ENCODE measurements at places on chromosomes 2 and 18.

DNA sequence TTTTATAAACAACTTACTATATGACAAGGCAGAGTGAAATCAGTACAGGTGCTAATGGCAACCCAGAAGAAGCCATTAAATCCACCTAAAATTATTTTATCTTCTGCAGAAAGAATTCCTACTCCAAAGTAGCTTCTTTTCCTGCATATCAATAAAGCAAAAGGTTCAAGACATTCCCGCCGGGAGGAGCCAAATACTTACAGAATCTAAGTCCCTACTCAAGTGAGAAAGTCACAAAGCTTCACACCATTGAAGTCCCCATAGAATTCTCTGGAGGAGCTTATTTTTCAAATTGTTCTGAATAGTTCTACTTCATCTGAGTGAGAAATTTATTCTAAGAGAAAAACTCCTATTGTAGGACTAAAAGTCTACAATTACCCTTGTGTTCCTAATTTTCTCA is 233.7 kb upstream of the HNRNPA3 start:
- no peak for DNase-seq

DNA sequence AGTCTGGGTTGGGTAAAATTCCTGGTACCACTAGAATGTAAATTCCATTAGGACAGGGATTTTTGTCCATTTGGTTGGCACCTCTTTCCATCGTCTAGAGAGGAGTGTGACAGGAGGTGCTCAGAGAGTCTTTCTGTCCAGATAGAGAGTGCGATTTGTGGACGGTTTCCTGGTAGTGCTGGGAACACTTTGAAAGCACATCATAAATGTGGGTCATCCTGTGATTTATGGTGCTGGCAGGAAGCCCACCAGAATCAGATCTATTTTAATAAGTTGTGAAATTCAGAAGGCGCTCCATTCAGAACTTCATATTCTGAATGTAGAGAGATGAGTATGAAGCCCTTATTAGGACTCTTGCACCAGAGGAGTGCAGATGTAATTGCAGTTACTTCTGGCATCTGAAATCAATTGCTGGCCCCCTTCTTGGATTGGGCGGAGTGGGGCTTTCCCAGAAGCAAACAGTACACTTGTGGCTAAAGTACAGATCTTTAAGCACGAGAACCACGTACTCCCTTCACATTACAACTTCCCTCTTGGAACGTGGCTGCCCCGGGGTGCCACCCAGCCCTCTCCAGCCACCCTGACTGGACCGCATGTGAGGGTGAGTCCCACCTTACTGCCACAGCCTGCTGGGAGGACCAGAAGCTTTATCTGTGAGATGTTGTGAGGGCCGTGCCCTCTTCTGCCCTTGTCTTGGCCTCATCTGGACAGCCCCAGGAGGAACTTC is 243.2 kb downstream of the MYO3B start:
- DNase-seq = no peak

- DNase-seq = no peak
Observed at GRCh38 chr2:16262526-16263178, 322.3 kb downstream of the MYCN start.

- no peak for DNase-seq
Observed at GRCh38 chr18:40469851-40470250, 1485.2 kb upstream of the PIK3C3 start.

DNA sequence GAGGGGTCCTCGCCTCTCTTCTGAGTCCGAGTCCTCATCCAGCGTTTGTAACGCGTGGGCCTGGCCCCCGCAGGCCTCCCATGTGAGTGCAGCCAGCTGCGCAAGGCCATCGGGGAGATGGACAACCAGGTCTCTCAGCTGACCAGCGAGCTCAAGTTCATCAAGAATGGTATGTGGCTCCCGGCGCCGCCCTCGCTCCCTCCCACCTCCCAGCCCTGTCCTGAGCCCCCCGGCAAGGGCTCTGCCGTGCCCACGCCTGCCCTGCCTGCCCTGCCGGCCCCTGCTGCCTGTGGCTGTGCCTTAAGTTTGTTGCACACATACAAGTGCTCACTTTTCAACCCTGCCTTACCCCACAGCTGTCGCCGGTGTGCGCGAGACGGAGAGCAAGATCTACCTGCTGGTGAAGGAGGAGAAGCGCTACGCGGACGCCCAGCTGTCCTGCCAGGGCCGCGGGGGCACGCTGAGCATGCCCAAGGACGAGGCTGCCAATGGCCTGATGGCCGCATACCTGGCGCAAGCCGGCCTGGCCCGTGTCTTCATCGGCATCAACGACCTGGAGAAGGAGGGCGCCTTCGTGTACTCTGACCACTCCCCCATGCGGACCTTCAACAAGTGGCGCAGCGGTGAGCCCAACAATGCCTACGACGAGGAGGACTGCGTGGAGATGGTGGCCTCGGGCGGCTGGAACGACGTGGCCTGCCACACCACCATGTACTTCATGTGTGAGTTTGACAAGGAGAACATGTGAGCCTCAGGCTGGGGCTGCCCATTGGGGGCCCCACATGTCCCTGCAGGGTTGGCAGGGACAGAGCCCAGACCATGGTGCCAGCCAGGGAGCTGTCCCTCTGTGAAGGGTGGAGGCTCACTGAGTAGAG is 14.4 kb upstream of the ALLC start:
- no peak for DNase-seq

GRCh38 chr2:64065516-64065915 is 46.3 kb upstream of the VPS54 start:
- DNase-seq = no peak

GRCh38 chr18:58975781-58976180 is 111.1 kb downstream of the ZNF532 start:
- DNase-seq = no peak

DNA sequence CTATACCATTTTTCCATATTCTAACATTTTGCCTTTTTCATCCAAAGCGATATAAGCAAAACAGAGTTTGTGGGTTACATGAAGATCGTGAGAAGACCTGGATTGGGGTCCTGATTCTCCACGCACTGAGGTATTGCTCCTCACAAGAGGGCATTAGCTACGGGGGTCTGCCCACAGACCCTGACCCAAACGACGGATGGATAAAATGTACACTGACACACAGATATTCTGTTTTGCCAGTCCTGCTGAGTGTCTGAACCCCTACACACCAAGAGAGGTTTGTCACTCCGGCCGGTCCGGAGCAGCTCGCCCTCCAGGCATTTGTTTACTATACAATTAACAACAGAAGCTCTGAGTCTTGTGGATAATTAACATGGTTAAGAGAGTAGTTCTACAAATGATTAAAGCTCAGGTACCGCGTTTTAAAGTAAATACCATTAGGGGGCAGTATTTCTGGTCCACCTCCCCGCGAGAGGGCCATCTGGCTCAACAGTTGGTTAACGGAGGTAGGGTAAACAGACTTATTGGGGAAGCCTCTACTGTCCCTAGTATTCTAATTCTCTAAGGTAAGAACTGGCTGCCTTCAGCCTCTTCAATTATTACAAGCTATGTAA is 28.4 kb downstream of the SCYGR8 start:
- no peak for DNase-seq
